ENCODE measurements at places on chromosomes 16 and 17.
A peak's percentile ranks its signal among the peaks of the same experiment; 100 is the strongest.

DNA sequence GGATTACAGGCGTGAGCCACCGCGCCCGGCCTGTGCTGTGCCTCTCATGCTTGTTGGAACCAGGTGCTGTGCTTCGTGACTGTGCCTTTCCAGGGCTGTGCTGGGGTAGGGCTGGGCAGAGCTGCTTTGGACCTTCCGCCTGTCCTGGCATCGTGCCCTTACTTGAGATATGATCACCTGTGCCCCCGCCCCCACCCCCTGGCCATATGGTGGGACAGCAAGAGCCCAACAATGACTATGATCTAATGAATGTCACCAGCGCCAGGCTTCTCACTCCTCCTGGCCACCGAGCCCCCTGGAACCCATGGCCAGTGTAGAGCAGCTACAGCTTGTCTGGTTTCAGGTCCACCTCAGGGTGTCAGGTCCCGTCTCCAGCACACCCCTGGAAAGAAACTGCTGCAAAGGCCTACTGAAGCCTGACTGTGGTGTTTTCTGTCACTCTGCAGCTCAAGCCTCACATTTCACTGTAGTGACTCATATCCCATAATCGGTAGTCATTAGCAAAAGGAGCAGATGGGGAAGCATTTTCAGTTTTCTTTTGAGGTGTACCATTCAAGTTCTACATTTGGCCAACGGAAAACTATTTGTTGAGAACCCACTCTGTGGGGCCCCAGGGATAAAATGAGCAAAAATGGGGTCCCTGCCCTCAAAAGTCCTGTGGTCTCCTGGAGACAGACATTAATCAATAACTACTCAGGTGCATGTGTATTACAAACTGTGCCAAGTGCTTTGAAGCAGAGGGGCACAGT is 22.1 kb downstream of the FCSK start:
- DNase-seq = no peak

- DNase-seq = peak; percentile 84
Measured at GRCh38 chr16:73048292-73049080, 558 bp upstream of the ZFHX3 start.

- DNase-seq = no peak
Measured at GRCh38 chr16:2350500-2350899, 10.0 kb upstream of the ABCA3 start.

GRCh38 chr16:28192806-28193529 is 18.8 kb downstream of the XPO6 start:
- no peak for DNase-seq

DNA sequence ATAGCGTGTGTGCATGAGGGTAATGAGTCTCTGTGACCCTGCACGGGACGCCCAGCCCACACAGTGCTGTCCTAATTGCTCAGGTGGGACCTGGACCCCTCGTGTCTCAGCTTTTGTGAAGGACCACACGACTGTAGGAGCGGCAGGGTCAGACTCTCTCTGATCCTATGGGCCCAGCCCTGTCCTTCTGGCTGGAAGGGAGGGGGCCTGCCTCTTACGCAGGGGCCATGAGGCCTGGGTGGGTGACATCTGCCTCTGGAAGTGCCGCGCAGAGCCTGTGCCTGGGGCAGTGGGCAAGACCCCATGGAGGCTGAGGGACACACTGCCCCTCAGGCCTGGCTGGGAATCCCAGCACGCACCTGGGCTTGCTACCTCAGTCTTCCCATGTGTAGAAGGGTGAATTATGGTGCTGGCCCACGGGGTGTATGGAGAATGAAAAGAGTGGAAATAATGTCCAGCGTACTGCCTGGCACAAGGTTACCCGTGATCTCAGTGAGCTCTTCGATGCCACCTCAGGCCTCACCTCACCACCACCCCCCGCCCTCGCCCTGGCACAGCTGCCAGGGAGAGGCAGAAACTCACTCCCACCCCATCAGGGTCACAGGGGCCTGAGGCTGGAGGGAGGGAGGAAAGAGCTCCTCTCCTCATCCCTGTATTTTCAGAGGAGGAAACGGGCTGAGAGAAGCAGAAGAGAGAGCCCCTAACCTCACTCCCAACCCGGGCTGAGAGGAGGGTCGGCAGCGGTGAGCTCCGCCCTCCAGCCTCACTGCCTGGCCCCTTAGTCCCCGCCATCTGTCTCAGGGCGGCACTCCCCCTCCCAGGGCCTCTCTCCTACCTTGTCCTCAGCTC is 27.1 kb upstream of the DBNDD1 start:
- DNase-seq = no peak

GRCh38 chr17:71349908-71350600 is 770.8 kb upstream of the SOX9 start:
- no peak for DNase-seq

DNA sequence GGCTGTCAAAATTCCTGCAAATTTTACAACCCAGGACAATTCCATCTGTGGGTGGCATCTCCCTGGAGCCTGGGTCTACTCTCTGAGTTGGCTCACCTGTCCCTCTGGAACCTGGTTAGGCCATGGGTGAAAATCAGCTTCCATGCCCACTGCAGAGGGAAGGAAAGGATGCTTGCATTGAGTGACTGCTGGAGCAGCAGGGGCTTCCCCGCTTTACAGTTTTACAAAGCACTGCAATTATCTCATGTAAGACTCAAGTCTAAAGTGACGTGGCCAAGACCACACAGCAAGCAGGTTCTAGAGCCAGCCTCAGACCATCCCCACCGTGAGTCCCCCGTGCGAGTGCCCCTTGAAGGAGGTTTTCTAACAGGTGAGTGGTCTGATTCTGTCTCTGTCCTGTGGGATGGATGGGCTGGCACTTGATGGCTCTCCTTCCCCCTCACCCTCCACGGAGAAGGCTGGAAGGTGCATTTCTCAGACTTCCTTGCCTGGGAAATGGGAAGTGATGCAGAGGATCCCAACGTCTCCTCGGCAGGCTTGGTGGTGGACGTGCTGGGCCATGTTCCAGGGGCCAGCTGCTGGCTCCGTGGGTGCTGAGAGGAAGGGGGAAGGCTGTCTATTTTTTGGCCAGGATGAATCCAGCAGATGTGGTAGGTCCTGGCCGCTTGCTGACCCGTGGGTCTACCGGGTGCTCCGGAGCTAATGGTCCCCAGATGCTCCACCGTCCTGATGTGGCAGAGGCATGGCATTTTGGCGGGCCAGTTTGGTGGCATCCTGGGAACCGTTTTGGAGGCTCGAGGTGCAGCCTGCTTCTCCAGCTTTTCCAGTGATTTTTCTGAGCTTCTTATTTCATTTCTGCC is 26.3 kb upstream of the CBX4 start:
- DNase-seq = no peak
